ENCODE measurements at places on chromosomes 4 and X.

DNA sequence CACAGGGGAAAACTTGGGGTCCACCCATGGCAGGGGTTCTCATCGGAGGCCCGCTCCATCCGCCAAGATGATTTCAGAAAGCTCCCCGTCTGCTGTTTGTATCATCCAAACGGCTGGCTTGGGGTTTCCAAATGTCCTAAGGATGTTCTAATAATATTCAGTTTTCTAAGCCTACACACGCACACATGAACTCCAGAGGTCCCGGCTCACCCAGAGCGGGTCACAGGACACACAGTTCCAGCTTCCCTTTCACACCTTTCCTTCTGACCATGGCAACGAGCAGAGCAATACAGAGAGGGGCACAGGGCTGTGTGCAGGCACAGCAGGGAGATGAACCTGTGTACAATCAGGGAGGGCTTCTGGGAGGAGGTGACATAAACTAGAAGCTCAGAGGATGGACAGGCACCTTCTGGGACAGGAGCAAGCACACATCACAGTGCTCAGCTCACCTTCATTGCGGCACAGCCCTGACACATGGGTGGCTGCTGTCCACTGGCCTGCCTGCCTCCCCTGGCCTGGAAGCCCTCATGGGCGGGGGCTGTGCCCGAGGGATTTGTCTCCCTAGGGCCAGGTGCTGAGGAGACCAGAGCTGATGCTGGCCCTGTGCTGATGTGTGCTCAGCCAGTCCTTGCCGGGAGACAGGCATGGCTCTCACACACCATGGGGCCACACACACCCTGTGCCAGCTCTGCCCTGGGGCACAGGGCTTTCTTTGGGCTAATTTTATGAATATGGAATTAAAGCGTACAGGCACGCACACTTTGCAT, 44.8 kb downstream of the ABLIM2 start:
- no peak for DNase-seq

- no peak for DNase-seq
Measured at GRCh38 chr4:163598028-163598427, 103.5 kb downstream of the TMA16 start.

- no peak for DNase-seq
Measured at GRCh38 chr4:158201876-158202275, 8.4 kb upstream of the TMEM144 start.

DNA sequence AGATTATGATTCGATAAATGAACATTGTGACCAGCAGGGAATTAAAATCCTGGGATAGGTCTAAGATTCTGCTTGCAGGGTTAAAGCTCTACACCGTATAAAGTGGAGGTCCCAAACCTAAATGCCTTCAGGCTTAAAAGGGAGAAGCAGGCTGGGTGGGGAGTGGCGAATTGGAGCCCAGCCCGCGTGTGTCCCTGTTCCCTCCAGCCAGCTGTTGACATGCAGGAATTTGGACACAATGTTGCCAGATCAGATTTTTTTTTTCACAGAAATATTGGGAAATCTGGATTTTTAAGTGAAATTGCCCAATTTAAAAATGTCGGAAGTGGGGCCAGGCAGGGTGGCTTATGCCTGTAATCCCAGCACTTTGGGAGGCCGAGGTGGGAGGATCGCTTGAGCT, 60.5 kb downstream of the ELF4 start:
- no peak for DNase-seq

GRCh38 chrX:138709886-138710791, 1.4 kb downstream of the FGF13 start:
- DNase-seq: no peak

GRCh38 chr4:108596344-108596743, 24.0 kb upstream of the RPL34 start:
- DNase-seq: no peak

GRCh38 chr4:18645351-18645750, 623.8 kb upstream of the LCORL start:
- DNase-seq: no peak

DNA sequence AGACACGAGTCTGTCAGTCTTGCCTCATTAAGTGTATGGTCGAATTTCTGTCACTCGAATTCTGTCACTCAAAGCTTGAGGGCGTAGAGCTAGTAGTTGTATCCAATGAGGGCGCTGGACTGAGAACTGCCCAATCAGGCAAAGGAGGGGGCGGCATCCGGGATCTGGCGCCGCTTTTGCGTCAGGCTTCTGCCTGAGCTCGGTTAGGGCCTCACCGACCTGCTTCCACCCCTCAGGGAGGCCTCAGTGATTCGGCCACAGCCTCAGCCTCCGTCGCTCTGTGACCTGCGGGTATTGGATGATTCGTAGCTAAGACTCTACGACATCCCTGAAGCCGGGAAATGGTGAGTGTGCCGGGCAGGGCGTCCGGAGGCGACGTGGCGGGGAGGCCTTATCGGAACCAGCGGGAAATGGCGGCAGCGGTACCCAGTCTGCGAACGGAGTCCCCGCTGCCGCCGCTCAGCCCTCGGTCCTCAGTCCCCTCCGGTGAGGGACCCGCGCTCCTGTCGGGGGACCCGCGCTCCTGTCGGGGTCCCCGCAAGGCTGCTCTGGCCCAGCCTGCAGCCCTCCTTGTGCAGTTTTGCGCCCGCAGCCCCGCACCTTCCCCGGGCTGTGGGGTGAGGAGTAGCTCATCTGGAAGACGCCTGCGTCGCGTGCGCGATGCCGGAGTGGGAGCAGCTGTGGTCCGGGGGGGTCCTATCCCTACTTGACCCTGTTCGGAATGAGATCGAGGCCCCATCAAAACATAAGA, 88.3 kb downstream of the ZNF718 start:
- peak; percentile 21 for DNase-seq
